Renal pelvis (tissue), 12 donors: ENCODE measurements at places on chromosomes 16 and 17. TPM values are rescaled to one million over a fixed set of nuclear protein-coding genes. Genes with fewer than 3 reads are reported as not detected.

- DNase-seq: peak; percentile 65
These were observed 616 bp downstream of the SRSF2 start for GRCh38 chr17:76736349-76737081.

GRCh38 chr17:81245024-81245664 is 6.0 kb downstream of the NDUFAF8 start:
- DNase-seq: no peak

Gene TBC1D3I
- polyA plus RNA-seq: 0.33 TPM

- no peak for DNase-seq
These were observed 11.8 kb downstream of the SIAH1 start for GRCh38 chr16:48373258-48374029.

Gene HS3ST2
- polyA plus RNA-seq: 0.10 TPM

Gene QPRT
- polyA plus RNA-seq: 171 TPM

DNA sequence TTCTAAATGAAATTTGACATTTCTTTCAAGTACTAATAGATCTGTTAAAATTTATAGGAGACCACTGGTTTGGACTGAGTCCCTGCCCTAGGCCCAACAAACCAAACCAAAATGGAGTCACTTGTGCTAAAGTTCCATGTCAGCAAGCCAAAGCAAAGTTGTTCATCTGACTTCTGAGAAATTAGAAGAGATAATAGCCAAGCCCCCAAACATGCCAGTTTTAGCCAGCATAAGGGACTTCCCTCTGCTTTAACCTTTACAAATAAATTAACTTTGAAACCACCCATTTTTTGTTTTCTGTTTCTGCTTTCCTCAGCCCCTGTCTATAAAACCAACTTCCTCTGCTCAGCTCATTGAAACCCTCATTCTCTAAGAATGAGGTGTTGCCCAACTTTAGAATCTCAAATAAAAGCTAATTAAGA is 18.9 kb downstream of the CDR2 start:
- no peak for DNase-seq

Gene TUBG1
- 60.2 TPM for polyA plus RNA-seq

GRCh38 chr16:20001856-20002707 is 71.6 kb downstream of the GPR139 start:
- no peak for DNase-seq

GRCh38 chr16:56298116-56298515 is 106.8 kb downstream of the GNAO1 start:
- DNase-seq: no peak

DNA sequence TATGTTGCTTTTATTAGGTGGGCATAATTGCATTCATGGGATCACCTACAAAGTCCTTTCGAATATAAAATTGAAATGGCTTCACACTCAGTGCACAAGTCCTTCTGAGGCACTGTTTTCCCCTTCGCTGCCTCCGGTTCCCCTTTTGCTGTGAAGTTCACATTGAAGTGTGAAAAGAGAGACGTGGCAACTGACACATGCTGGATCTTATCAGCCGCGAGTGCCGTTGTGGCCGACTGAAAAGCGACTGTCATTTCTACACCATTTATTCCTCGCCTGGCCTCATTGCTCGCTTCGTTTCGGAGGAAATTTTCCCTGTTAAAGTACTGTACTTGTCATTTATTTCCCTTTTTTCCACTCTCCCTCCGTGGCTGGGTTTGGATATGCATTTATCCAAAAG is 423.5 kb downstream of the MAF start:
- no peak for DNase-seq

GRCh38 chr17:14303343-14304221 is 2.7 kb downstream of the HS3ST3B1 start:
- DNase-seq: no peak

- DNase-seq: no peak
These were observed 6.4 kb downstream of the DPEP1 start for GRCh38 chr16:89619840-89620239.

- DNase-seq: no peak
These were observed 7.7 kb upstream of the CEP295NL start for GRCh38 chr17:78910497-78911284.

Gene NPIPA8
- 1.6 TPM for polyA plus RNA-seq

Gene ARL2BP
- 71.1 TPM for polyA plus RNA-seq

Gene C1QTNF8
- polyA plus RNA-seq: 0.06 TPM

GRCh38 chr16:6131526-6132050 is 1034.0 kb upstream of the EEF2KMT start:
- DNase-seq: no peak

DNA sequence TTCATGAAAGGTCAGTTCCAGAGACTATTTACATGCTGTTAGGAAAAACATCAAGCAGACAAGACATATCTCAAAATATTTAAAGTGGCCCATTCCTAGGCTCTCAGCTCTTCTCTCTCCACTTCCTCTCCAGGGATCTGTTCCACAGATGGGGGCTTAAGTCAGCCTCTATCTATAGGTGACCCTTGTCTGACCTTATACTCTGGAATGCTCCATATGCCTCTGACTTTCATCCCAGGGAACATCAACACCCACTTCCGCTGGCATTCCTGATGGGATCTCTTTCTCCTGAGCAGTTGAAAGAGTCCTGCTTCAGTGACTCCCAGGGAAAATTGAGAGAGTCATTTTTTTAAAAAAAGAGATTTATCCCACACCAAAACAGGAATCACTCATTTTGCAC is 11.5 kb upstream of the WIPI1 start:
- DNase-seq: no peak

DNA sequence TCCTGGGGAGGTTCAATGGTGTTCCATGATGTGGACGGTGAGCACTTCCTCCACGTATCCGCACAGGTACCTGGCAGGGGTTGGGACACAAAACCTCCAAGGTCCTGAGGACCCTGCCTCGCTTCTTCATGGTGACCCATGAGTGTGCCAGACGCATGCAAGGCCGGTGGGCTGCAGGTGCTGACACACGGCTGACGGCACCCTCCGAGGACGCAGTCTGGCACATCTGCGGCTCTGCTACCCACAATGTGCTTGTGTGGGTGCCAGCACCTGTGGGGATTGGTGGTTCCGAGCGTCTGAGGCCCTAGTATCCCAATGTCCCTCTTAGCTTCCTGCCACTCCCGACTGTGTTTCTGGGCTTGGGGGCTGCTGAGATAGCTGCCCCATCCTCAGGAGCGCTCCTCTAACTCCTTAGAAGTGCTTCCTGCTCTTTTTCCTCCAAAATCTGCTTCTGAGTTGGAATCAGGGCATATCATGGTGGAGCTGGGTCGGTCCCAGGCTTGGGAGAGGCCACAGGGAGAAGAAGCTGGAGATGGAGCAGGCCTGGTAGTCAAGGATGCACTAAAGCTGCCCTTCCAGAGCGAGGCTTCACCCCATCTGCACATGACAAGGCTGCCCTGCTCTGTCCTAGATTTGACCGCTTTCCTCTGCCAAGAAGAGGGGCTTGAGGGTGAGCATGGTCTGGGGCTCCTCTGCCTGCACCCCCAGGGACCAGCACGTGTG is 1.6 kb downstream of the CYGB start:
- DNase-seq: no peak

- DNase-seq: no peak
These were observed 93.4 kb upstream of the CDH5 start for GRCh38 chr16:66273053-66273452.

DNA sequence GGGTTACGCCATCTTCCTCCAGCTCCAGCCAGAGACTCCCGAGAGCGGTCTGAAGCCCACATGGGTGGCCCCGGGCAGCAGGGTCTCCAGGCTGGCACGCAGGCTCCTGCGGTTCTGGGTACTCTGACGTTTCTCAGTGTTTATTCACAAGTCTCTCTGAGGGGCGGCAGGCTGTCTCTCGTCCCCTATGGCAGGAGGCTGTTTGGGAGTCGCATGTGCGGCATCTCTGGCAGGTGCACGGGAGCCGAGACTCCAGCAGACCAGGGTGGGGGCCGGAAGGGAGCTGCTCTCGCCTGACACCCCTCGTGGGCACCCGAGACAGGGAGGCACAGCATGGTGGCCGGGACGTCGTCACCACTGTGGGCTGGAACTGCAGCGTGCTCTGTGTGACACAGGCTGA is 48.1 kb downstream of the ZNF778 start:
- DNase-seq: no peak

- DNase-seq: no peak
These were observed 13.4 kb downstream of the EMC8 start for GRCh38 chr16:85785927-85786326.

Gene FA2H
- 3.9 TPM for polyA plus RNA-seq

- DNase-seq: no peak
These were observed 26.7 kb upstream of the PMP22 start for GRCh38 chr17:15291674-15292361.

Gene ASPA
- polyA plus RNA-seq: 19.1 TPM

Gene CDK5RAP3
- polyA plus RNA-seq: 178 TPM

GRCh38 chr16:4918781-4919251 is 18.1 kb downstream of the PPL start:
- peak; percentile 71 for DNase-seq

Gene SETD1A
- polyA plus RNA-seq: 18.7 TPM

GRCh38 chr16:29804020-29804419 is 2.3 kb upstream of the MAZ start:
- DNase-seq: no peak

DNA sequence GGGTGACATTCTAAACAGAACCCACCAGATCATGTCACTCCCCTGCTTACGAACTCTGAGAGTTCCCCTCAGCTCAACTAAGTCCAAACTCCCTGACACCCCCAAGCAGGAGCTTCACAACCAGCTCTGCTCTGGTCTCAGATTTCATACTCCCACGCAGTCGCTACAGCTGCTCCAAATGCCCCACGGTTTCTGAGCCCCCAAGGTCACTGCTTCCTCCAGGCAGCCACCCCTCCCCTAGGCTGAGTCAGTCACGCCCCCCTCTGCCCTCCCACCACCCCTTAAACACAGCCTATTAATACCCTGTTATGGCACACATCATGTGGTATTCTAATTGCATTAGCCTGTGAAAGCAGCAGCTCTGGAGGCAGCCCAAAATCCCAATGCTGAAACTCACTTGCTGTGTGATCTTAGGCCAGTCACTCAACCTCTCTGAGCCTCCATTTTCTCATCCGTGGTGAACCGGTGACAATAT is 51.5 kb downstream of the GSG1L start:
- DNase-seq: peak; percentile 91

Gene NOTUM
- 2.4 TPM for polyA plus RNA-seq

Gene CRISPLD2
- polyA plus RNA-seq: 7.0 TPM

Gene CES1
- 3.1 TPM for polyA plus RNA-seq

DNA sequence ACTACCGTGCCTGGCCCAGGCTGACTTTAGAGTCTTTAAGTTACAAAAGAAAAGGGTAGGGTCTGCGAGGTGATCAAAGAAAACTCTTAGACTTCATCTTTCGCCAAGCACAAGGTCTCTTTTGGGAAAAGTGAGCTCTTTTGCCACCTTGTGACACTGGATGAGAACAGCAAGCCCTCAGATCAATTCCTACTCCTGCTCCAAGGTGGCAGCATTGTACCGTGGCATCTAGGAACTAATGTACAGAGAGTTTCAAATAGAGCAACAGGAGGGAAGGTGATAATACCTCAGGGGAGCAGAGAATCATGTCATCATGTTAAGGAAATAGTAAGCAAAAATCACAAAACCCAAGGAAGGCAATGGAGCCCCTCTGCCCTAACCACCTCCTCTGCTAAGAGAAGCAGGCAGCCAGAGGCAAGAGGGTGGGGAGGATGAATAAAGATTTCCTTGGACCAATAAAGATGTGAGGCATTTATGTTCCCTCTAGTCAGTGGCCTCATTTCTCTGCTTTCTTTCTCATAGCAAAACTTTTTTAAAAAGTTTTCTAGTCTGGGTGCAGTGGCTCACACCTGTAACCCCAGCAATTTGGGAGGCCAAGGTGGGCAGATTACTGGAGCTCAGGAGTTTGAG is 2.1 kb upstream of the C17orf78 start:
- peak; percentile 82 for DNase-seq

DNA sequence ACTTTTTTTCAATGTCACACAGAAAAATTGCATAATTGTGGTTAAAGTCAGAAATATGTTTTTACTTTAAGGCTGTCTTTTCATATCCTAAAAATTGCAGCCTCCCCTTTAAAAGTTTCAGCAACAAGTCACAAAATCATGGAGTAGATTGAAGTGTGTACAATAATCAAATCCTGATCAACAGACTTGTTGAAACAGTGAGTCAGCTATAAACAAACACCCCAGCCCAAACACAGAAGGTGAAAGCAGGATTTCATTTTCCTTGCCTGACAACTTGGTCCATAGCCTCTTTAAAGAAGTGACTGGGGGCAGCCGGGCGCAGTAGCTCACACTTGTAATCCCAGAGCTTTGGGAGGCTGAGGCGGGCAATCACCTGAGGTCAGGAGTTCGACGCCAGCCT is 59.9 kb downstream of the WNT3 start:
- no peak for DNase-seq

Gene KRTAP9-6
- not detected for polyA plus RNA-seq

Gene NACA2
- polyA plus RNA-seq: 2.6 TPM
